ENCODE measurements at places on chromosomes 12 and 14.

DNA sequence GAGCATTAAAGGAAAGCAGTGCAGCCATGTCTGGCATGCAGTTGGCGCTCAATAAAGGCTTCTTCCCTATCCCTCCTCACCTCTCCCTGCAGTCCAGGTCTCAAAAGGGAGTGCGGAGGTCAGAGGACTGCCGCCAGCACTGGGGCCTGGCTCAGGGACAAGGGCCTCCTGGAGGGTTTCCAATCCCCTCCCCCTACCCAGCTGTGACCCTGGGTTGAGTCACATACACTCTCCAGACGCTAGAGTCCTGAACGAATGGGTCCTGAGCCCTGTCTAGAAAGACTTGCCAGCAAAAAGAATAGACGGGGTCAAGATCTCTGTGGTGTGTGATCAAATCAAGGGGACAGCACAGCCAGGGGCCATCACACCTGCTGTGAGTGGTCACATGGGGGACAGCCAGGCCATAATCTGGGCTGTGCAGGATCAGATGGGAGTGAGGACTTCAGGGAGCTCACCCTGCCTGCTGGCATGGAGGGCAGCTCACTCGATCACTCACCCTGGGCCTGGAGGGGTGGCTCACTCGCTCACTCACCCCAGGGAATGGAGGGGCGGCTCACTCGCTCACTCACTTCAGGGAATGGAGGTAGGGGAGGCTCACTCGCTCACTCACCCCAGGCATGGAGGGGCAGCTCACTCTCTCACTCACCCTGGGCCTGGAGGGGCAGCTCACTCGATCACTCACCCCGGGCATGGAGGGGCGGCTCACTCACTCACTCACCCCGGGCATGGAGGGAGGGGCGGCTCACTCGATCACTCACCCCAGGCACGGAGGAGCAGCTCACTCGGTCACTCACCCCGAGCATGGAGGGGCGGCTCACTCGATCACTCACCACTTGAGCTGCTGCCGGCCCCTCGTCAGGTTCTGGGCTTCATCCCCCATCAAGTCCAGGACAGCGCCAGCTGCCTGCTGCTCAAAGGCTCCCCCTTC lies 12.8 kb downstream of the CFAP73 start:
- DNase-seq = no peak

- peak; percentile 36 for DNase-seq
Observed at GRCh38 chr14:95313707-95314106, 6.0 kb downstream of the CLMN start.

DNA sequence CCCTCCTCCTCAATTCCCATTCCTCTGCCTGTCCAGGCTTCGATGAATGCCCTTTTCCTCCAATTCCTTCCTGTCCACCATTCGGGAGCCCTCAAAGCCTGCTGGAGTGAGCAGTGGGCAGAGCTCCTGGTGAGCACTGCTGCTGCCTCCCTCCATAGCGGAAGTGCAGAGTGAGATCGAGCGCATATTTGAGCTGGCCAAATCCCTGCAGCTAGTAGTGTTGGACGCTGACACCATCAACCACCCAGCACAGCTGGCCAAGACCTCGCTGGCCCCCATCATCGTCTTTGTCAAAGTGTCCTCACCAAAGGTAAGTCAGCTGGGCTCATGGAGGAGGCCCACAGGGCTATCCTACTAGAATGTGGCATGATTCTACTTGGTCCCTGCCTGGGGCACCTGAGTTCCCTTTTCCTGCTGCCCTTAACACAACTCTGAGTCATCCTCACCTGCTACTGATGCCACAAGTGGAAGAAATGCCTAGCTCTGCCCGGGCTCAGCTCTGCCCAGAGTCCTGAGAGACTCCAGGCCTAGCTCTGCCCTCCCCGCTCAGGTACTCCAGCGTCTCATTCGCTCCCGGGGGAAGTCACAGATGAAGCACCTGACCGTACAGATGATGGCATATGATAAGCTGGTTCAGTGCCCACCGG lies 8.0 kb downstream of the CACNB3 start:
- DNase-seq = no peak

DNA sequence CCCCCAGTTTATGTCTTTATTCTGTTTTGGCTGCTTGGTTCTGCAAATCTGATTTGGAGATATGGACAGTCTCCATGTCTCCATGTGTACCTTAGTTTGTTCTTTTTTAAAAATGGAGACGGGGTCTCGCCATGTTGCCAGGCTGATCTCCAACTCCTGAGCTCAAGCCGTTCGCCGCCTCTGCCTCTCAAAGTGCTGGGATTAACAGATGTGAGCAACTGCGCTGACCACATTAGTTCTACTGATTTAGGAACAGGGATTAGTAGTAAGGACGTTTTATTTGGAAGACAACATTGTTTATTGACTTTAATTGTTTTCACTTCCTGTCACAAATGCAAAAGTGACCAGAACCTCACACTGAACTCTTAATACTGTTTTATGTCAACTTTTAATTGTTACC lies 14.7 kb downstream of the AEBP2 start:
- no peak for DNase-seq
